ENCODE measurements at places on chromosomes 11 and 22. TPM values are rescaled to one million over a fixed set of nuclear protein-coding genes. Genes with fewer than 3 reads are reported as not detected.

GRCh38 chr11:66277471-66278362 lies at the start of gene CNIH2:
TSS of gene CNIH2 (plus strand) at chr11:66278175. CDS start at chr11:66278457, 282 bp downstream.
- DNase-seq, result peak; percentile 33

ELMOD1 gene
- 0.35 TPM for total RNA-seq

DNA sequence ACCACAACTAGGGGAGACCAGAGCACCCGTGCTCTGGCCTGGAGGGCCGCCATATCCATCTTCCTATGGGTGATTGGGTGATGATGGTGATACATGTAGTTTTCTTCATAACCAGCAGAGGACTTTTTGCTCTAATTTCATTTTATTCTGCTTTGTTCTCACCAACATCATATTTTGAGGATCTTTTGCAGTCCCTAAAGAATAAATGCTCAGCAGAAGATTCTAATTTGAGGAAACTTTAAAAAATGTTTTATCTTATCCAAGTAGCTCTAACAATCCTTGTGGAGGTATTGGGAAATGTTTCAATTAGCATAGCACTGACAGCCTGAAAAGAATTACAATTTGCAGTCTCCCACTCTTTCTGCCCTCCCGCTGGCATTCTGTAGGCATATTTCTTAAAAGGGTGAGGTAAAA lies 544.0 kb downstream of the NTM start:
- no peak for DNase-seq

DNA sequence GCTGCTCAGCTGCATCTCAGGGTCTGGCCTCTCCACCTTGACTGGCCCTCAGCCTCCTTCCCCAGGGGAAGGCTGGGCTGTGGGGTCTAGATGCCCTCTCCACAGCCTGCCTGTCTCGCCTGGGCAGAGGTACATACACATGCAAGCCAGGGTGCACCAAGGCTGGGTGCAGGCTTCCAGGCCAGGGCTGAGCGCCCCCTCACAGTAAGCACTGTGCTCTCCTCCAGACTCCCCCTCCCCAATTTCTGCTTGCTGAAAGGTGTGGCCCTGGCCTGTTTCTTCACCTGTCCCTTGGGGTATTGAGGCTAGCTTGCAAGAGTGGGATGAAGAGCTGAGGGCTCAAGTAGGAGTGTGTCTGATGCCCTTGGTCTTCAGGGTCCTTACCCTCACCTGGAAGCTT lies 22.5 kb downstream of the RELT start:
- DNase-seq, result no peak

DNA sequence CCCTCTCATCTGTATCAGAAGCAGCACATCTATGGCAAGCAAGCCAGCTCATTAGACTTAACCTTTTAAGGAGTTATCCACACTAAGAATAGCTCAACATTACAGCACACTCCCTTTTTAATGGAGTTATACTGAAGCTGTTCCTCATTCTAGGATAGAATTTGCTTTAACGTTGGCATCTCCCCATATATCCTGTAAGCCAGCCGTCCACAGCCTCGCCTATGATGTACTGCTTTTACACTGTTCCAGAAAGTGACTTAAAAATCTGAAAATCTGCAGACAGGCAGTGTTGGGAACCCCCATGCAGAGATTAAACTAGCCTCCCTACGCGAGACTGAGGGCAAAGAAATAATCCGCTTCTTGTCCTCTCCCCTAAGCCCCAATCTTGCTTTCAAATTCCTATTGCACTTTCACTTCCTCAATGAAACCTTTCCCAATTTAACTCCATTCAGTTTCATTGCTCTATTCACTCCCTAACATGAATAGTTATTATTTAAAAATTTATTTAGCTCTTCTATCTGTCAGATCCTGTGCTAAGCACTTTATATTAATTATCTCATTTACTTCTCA lies 225.0 kb downstream of the BLID start:
- no peak for DNase-seq

All from Calu3 (cell line).